NCI-H2081 treated with DMSO at 0.1 percent for 48 hours (cell line): ENCODE measurements at places on chromosomes 7 and 10.

GRCh38 chr10:84933402-84933801 is 605.0 kb downstream of the CCSER2 start:
- DNase-seq = no peak

DNA sequence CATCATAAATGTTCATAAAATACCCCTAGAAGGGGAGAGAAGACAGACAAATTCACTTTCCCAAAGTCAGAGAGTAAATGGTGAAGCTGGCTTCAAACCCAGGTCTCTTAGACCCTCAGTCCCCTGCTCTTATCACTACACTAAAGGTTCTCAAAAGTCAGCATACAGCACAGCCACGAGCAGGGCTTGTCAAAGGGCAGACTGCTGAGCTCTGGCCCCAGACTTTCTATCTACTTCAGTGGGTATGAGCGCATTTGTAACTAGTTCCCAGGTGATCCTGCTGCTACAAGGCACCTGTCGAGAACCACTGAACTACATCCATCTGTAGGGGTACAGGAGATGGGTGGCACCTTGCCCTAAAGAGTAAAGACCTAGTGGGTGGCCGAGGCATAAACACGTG is 91.5 kb downstream of the SORBS1 start:
- DNase-seq = no peak

- no peak for DNase-seq
Observed at GRCh38 chr10:100744987-100745881, at the start of gene PAX2. Gene PAX2 (plus strand): TSS chr10:100745582. CDS start chr10:100746261, 679 bp downstream.

GRCh38 chr10:119210633-119211032 is 3.3 kb downstream of the GRK5 start:
- no peak for DNase-seq

DNA sequence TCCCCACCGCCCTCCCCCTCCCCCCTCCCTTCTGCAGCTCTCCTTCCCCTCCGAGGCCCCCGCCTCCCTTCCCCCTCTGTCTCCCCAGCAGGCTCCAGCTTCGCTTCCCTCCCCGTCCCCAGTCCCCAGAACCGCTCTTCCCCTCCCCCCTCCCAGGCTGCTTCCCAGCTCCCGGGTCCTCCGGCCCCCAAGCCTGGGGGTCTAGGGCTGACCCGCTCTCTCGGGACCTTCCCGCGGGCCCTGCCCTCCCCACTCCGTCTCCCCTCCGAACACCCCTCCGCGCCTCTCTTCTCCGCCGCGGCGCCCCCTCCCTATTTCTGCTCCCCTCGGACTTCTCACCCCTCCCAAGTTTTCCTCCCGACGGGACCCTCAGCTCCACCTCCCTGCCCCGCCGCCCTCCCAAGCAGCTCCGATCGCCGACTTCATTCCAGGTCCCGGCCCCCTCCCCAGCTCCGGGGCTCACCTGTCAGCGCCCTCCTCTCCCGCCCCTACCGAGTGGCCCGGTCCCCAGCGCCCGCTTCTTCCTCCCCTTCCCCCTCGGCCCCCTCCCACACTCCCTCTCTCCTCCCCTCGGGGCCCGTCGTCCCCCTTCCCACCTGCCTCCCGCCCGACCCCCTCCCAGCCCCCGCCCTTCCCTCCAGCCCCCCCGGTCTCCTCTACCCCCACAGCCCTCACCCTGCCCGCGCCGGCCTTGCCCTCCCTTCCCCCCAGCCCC is 990 bp downstream of the ZNF467 start:
- DNase-seq = no peak

DNA sequence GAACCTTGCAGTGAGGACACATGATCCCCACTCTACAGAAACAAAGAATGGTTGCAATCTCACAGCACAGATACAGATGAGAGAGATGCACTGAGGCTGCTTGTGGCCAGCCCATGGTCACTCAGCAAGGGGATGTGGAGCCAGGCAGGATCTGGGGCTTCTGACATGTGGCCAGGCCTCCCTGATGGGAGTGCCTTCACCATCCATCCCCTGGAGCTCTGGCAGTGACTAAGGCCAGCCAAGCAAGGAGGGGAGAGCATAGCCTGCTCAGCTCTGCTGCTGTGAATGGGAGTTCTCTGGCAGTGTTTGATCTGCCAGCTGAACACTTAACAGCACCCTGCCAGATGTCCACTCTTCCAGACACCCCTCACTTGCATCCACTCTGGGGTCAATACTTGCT is 19.8 kb downstream of the C10orf71 start:
- DNase-seq = no peak

GRCh38 chr7:836429-836828 is 4.2 kb downstream of the SUN1 start:
- DNase-seq = no peak

GRCh38 chr10:44659320-44659719 is 251.8 kb upstream of the TMEM72 start:
- no peak for DNase-seq

- DNase-seq = no peak
Observed at GRCh38 chr10:76040830-76041220, 609.4 kb downstream of the LRMDA start.

GRCh38 chr7:100066953-100067352 is 14.6 kb downstream of the ZNF3 start:
- DNase-seq = no peak

DNA sequence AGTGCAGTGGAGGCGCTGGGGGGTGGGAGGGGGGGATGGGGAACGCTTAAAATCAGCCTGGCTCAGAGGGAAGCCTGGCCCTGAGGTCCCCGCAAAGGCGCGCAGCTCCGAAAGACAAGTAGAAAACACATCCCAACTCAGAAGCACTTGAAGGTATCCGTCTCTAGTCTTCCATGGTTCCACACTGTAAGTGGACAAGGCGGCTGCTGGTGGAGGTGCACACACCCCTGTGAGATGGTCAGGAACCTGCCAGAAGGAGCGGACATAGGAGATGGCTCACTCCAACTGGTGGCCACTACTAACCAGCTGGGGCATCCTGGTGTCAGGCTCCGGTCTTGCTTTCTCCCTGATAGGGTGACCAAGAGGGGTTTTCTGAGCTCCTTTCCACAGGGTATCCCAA is 41.7 kb downstream of the CTBP2 start:
- DNase-seq = no peak
